Neural crest cell (in vitro differentiated cells): ENCODE measurements at places on chromosomes 4 and X.

DNA sequence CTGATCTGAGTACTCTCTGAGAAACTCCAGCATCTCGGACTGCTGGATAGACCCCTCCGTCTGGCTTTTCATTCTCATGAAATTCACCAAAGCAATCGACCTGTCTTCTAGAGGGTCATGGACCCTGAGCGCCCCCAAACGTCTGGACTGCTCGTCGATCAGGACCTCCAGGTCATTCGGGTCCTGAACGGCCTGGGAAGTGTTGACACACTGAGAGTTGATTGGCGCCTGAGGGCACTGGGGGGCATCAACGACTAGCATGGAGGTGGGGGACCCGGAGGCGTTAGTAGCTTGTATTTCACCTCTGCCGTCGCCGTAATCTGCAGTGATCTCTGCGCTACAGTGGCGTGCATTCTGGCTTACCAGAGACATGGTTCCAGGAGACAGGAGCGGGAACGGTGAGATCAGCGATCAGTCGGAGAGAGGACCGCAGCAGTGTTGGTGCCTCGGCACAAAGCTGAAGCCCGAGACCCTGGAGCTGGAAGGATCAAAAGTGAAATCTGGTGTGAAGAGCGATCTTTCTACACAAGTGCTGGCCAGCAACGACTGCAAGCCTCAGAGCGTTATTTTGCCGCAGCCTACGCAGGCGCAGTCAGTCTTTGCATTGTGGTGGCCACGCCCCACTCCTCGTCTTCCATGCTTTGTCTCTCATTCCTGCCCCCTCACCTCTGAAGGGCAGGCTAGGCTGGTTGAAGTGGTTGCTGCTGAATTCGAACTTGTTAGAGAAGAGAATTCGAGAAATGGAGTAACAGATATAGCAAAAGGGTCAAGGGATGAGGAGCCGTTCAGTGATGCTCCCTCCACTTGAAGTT, at the start of gene MAGEE2:
TSS of gene MAGEE2 (minus strand) at position 575 of the 812 bp plus-strand sequence. CDS start at position 372, 203 bp downstream.
- no peak for DNase-seq

- no peak for DNase-seq
These were observed at the start of gene CHRNA9 for GRCh38 chr4:40334591-40335524. Gene CHRNA9, plus strand, starts transcription at chr4:40335333. Its CDS starts 135 bp downstream, at chr4:40335468.

- no peak for DNase-seq
These were observed 241.8 kb downstream of the GALNTL6 start for GRCh38 chr4:172055046-172055445.

- DNase-seq, result no peak
These were observed 55.2 kb upstream of the HGFAC start for GRCh38 chr4:3386526-3386925.

GRCh38 chr4:85393201-85393600, 81.7 kb upstream of the ARHGAP24 start:
- no peak for DNase-seq

DNA sequence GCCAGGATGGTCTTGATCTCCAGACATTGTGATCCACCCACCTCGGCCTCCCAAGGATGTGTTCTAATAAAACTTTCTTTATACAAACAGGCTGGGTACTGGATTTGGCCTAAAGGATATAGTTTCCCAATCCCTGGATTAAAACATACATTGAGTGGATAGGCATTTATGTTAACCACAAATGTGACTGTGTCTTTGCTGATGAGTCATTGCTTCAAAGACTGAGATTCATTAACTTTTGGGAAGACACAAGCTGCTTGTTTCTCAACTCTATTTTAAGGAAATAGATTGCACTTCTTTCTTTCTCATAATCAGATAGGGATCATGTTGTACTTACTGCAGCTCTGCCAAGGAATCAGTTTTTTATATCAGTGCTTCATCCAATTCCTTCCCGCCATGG, 131.3 kb upstream of the AGA start:
- no peak for DNase-seq

GRCh38 chr4:172142281-172142741, 329.1 kb downstream of the GALNTL6 start:
- DNase-seq, result no peak

DNA sequence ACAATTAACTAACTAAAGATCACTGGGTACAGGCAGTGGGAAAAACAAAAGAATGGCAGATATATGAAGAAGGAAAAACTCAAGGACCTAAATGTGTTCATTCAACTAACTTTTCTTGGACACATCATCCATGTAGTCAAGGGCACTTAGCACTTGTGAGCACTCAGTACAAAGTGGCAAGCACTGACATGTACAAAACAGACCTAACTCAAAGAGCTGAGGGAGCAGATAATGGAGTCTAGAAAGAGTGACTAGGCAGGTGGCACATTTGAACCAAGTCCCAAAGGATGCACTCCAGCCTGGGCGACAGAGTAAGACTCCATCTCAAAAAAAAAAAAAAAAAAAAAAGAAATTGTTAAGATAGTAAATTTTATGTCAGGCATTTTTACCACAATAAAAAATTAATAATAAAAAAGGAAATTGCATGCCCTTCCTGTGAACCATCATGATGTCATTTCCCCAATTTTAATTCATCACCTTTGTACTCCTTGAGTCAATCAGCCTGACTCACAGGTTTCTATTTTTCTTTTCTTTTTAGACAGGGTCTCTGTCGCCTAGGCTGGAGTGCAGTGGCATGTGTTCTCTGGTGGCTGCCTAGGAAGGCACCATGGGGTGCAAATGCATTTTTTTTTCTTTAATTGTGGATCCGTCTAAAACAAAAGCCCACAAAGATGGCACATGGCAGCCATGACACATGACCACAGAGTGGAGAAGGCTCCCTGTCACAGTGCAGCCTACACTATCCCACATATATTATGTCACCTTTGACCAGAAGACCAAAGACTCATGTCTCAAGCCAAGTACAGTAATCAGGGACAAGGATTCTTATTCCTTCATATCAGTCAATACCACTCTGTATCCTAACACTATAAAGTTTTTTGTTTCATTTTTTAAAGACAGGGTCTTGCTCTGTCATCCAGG, 91.9 kb downstream of the CHST7 start:
- DNase-seq, result no peak

GRCh38 chr4:98599617-98600205, 58.7 kb downstream of the TSPAN5 start:
- DNase-seq, result no peak

DNA sequence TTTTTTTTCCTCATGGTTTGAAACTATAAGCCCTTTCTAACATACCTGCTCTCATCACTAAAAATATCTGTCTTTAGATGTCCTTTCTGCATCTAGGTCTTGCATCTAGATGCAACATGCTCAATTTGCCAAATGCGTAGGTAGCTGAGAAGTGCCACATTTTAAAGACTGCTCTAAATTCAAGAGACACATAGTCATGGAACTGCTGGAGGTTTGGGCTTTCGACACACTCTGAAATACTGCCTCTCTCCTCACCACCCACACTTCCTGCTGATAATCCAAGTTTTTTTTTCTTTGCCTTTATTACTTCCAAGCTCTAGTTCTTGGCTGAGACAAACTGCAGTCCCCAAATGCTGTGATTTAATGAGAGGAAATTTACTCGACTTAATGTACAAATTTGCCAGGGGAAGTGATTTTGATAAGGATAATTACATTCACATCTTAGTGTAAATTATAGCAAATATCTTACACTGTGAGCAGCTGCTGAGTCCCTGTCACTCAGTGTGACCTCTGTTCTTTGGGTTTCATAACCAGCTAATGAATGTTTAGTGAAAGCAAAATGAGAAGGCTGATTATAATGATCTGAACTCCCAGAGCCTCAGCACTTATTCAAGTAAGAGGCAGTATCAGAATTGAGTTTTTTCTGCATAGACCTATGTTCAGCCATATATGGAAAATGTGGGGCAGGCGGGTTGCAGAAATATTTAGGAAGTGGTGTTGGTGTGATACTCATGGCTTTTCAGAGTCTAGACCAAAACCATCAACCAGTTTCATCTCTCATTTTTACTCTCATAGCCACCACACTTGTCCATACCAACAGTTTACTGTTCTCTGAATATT, 31.3 kb downstream of the DRD5 start:
- no peak for DNase-seq

GRCh38 chrX:100995469-100995868, 26.0 kb downstream of the ARL13A start:
- DNase-seq, result no peak

DNA sequence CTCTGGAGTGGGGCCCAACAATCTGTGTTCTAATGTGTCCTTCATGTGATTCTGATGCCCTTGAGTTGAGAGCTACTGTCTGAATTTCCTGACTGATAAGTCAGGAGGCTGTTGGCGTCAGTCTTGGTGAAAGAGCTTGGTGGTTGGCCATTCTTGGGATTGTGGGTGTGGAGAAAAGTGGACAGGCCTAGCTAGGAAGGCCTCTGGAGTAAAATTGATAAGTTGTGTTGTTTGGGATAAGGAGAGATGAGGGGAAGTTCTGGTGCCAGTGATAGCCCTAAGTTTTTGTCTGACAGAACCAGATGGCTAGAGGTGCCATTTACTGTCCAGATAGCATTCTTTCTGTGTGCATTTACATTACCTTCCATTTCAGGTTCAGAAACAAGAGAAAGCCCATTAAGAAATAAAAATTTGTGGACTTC, 11.7 kb downstream of the NSD2 start:
- no peak for DNase-seq

DNA sequence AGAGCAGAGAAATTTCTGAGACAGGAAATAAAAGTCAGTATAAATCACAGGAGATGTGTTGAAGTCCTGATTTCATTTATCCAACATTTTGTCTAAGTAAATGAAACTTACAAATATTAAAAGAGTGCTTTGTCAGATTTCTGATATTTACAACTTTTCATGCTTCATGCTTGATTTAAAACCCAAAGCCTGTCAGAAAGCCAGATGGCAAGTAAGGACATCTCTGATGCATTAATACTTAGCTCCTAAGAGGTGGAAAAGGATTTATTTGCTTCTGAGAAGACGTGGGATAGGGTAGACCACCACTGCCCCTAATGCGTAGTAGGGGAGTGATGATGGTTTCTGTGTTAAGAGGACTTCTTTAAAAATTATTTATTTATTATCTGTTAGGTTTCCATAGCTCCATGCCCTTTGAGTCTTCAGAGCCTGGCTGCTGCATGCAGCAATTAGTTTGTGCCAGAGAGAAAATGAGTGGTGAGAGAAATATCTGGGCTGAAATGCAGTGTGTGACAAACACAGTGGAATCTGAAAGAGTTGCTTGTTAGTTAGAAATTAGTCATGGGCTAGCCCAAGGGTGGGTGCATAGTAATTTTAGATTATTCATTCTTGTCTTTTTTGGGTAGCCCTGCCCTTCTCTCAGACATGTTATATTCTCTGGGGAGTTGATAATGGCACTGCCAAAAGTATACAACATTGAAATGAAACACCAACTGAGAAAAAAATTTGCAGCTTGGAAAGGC, 333.8 kb downstream of the C4orf33 start:
- DNase-seq, result no peak

DNA sequence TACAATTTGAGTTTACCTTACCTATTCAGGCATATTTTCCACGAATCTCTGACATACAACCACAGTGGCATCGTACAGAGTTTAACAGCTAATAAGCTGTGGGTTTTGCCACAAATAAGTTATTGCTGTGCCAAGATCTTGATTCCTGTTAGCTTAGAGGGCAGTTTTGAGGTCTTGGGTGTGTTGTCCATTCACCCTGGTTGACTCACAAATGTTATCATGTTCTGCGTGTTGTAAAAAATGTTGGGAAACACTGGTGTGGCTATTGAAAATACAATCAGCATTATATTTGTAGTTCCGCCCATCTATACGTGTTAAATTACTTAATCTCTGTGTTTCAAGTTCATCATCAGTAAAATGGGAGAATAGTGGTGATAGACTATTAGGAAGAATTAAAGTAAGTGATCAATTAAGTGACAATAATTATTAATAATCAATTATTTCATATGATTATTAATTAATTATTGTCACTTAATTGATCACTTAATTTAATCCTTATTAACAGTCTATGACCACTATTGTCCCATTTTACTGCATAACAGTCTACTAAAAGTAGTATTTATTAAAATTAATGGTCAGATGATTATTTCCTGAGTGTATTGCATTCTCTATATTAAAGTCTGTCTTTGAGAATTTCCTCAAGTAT, 96.3 kb downstream of the TMA16 start:
- no peak for DNase-seq

DNA sequence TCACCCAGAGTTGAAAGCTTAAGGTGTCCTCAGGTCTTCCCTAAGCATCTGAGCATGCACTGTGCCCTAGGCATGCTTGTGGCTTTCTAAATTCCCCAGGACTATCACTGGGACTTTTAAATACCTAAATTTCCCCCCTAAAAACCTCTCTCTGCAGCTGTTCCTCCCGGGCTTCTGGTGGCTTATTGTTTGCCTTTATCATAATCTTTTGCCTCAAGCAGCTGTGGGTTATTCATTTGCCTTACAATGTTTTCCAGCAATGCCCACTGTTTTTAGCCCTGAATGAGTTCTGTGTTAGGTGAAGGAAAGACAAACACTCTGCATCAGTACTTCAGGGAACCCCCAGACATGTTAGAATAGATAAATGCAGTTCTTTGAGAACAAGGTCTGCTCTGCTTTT, 455.0 kb downstream of the ZIC3 start:
- no peak for DNase-seq

DNA sequence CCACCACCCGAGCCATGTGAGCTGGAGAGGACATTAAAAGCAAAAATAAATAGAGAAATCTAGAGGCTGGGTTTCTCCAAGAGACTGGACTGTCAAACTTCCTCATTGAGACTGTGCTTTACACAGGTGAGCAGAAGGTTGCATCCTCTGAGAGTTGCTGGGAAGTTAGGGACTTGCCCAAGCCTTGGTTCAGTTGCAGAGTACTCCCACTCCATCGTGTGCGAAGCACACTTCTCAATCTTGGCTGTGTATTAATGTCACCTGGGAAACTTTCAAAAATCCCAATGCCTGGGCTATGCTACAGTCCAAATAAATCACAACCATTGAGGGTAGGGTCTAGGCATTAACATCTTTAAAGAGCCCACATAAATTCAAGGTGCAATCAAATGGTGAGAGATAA, 89.2 kb downstream of the ZNF330 start:
- DNase-seq, result no peak

DNA sequence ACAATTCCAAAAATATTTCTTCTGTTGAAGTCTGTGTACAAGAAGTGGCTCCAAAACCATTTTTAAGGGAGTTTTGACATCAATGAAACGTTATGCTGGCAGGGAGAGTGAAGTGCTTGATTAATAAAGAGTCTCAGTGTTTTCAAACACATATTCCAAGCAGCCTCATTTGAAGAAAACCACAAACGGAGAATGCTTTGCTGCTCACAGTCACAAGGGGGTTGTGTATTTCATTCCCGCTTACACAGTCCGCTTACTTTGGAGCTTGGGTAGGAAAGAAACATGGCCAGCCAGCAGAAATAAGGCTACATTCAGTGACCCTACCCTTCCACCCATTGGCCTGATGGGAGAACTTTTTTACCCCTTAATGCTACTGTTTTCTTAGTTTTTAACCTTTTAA, 586.2 kb downstream of the RAB28 start:
- DNase-seq, result no peak

DNA sequence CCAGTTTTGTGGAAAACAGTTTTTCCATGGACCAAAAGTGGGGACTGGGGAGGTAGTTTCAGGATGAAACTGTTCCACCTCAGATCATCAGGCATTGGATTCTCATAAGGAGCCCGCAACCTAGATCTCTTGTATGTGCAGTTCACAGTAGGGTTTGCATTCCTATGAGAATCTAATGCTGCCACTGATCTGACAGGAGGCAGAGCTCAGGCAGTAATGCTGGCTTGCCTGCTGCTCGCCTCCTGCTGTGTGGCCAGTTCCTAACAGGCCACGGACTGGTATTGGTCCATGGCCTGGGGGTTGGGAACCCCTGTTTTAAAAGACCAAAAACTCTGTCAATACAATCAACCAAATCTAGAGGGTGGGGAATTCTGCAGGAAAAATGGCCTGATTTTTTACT, 100.0 kb upstream of the EOLA2 start:
- DNase-seq, result no peak

GRCh38 chr4:108172753-108173598, 4.2 kb upstream of the LEF1 start:
- DNase-seq, result peak; percentile 73

- DNase-seq, result no peak
These were observed 752.9 kb downstream of the RAPGEF2 start for GRCh38 chr4:159855731-159856130.
